ENCODE measurements at places on chromosomes 1 and 21.

DNA sequence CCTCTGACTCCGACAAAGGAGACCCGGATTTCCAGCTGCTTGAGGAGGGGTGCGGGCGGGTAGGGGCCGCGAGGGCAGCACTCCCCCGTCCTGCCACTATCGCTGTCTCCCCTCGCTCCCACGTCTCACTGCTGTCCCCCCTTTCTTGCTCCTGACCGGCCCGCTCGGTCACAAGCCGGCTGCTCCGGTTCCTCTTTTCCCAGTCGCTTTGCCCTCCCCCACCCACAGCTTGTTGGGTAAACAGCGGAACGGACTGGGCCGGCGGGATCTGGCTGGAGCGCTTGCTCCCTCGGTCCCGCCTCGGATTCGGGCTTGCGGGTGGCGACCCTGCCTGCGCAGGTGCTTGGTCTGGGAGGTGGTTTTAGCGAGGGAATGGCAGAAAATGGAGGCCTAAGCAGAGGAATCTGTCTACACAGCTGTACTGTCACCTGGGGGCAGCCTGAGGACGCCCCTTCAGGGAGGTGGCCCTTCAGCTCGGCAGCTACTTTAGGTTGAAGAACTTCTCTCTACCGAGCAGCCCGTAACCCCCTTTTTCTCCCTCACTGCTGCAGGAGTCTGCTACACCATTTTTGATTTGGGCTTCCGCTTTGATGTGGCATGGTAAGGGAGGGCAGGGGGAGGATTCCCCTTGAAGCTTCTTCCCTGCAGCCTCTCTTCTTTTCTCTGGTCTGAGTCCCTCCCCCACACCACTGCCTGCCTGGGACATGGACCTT is 645 bp downstream of the ATP6V0B start:
- DNase-seq = no peak

- no peak for DNase-seq
Observed at GRCh38 chr1:174058624-174059023, 36.5 kb upstream of the RC3H1 start.

- no peak for DNase-seq
Observed at GRCh38 chr1:33381977-33382376, 48.9 kb downstream of the PHC2 start.

DNA sequence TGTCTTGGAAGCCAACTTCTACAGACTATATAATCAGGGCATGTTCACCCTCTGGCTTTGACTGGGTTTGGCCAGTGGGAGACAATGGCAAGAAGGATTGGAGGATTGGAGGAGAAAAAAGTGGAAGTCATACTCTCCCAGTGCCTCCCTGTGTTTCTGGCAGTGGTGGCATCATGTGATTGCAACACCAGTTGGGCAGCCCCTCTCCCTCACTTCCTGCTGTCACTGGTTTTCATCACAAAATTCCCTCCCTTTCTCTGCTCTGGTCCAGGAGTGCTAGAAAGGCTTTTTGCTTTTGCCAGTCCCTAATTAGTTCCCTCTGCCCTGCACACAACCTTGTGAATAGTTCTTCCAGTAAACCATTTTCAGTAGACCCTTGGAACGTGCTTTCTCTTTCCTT is 3.7 kb upstream of the QSOX1 start:
- DNase-seq = no peak

GRCh38 chr1:92366040-92366395 is 67.2 kb downstream of the RPAP2 start:
- no peak for DNase-seq

- no peak for DNase-seq
Observed at GRCh38 chr21:15592271-15592860, 137.4 kb upstream of the USP25 start.

DNA sequence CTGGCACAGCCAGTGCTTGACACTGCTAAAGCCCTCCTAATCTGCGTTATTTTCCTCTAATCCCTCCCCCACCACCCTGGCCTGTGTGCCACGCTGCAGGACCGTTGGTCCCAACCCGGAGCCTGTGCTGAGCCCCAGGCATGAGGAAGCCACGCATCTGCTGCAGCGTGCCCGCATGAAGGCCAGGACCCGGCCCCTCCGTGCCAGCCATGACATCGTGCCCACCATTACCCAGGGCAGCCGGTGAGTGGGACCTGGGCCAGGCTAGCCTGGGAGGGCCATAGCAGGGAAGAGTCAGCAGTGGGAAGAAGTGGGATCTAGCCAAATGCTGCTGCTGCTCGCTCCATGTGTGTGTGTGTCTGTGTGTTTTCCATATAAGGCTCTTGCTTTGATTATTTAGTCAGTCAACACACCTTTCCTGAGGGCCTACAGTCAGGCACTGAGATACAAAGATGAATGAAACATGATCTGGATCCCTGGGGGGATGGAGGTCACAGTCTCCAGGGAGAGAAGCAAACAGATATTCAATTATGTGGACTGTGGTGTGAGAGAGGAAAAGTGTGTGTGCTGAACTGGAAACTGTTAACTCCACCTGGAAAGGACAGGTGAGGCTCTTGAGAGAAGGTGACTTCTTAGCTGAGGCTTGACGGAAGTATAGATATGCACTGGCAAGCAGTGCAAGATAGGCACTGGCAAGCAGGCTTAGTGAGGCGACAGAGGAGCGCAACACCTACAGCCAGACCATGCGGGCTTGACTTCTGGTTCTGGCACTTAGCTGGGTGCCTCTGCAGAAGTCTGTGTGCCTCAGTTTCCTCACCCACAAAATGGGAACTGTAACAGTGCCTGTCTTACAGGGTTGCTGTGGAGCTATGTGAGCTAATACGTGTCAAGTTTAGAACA is 15.9 kb downstream of the KIAA1614 start:
- DNase-seq = no peak

DNA sequence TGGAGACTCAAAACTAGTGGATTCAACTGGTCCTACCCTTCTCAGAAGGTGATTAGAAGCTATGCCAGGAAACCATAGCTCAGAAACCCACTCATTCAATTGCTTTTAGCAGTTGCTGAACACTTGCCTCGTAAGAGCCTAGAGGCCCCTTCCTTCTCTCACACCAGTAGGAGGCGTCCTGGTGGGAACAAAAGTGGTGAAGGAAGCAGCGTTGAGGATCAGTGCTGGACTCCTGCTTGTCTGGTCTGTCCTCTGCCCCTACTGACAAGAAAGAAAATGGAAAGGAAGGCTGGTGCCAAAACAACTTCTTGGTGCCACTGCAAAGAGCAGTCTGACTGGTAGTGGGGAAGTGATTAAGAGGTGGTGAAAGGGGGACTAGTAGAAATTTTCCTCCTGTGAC is 269.7 kb downstream of the LMO4 start:
- DNase-seq = no peak

DNA sequence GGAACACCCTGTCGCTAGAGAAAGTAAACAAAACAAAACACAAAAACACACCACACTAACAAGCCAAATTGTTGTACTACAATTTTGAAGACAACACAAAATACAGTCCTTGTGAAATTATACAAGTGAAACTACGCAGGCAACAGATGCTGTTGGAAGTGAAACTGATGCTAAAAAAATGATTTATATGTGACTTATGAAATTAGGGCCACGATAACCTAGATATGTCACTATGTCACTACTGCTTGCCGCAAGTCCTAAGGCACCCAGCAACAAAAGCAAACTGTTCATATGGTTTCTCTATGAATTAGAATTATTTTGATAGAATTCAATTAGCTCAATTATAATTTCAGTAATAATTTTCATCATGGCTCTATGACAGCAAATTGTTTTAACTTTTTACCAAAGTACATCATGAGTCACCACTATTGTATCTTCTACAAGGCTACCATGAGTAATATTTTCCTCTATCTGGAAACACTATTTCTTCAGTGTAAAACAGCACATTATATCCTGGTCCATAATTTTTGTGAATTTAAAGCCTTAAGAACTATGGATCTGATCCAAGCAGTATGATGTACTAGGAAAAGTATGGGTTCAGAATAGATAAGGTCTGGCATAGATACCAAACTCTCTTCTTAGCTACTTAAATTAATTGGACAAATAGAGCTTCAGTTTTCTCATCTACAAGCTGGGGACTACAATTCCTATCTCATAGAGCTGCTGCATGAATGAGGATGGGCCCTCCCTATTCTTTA is 216.3 kb downstream of the COL11A1 start:
- DNase-seq = no peak

DNA sequence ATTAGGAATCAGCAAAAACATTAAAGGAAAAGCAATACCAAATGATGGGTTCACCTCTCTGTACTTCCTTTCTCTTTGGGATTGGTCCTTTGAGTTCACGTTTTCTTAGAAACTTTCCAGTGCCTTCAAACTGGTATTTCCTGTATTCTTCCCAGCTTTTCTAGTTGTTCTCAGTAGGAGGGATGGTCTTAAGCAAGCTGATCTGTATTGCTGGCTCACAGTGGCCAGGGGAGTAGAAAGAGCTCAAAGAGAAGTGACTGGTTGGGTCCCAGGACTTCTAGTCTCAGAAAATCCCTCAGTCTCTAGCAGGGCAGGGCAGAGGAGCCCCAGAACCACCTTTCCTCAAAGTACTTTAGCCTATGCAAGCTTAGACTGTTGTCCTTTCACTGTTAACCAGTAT is 10.1 kb upstream of the USP24 start:
- DNase-seq = no peak

GRCh38 chr1:84368441-84368840 is 29.8 kb upstream of the DNASE2B start:
- no peak for DNase-seq

DNA sequence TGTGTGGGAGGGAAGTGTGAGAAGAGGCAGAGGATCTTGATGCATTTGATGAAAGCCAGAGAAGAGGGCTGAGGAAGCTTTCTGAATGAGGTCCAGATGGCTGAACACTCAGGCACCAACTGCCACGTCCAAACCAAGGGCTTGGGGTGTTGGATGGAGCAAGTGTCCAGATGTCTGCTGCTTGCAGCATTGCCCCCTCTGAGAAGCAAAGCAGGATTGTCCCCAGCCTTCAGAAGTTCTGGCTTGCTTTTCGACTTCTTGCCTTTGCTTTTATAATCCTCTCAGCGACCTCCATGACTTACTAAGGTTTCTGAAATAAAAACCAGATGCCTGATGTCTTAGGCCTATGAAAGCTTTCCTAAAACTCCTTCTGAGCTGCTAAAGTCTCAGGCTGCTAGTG is 182.5 kb downstream of the HUNK start:
- no peak for DNase-seq

- DNase-seq = no peak
Observed at GRCh38 chr1:91776068-91776794, 109.7 kb downstream of the TGFBR3 start.

- no peak for DNase-seq
Observed at GRCh38 chr1:234972411-234973191, 156.0 kb downstream of the TOMM20 start.

DNA sequence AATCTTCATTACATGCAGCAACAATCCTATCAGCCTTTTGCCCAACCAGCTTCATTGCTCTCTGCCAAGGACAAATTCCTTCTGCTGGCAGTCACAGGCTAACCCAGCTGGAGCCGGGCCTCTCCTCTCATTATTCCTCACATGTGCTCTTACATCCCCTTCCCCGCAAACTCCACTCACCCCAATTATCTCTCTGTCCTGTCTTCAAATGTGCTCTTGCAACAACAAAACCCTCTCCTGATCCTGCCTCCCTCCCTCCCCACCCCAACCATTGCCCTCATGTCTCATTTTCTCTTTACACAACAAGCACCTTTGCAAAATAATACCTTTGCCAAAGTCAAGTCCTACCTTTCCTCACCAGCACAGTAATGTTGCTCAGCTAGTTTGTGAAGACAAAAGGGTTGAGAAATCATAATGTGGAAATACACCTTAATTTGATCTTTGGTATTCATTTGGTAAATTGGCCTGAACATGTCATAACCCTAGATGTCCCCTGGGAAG is 36.0 kb upstream of the DHCR24 start:
- no peak for DNase-seq

GRCh38 chr21:32698971-32699693 is 28.7 kb downstream of the SYNJ1 start:
- DNase-seq = no peak

- DNase-seq = no peak
Observed at GRCh38 chr21:32733990-32734613, 6.3 kb upstream of the SYNJ1 start.

- no peak for DNase-seq
Observed at GRCh38 chr1:109764561-109765482, 1.1 kb upstream of the EPS8L3 start.

GRCh38 chr1:236774926-236775325 is 20.2 kb upstream of the MTR start:
- DNase-seq = no peak

DNA sequence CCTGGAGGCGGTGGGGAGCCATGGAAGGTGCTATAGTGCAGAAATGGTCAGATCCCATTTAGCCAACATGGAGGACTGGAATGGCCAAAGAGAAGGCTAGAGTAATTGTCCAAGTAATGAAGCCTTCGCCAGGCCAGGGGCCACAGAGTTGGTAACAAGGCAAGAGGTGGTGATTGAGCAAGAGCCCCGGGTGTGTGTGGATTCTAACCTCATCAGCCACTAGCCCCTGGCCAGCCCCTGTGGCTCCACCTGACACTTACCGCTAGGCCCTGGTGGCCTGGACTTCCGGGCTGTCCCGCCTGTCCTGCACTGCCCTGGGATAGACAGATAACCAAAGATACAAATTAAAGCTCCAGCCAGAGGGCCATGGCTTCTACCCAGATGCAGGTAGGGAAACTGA is 9.9 kb downstream of the COL9A2 start:
- no peak for DNase-seq

- no peak for DNase-seq
Observed at GRCh38 chr21:26972192-26972591, 5.3 kb upstream of the ADAMTS5 start.

DNA sequence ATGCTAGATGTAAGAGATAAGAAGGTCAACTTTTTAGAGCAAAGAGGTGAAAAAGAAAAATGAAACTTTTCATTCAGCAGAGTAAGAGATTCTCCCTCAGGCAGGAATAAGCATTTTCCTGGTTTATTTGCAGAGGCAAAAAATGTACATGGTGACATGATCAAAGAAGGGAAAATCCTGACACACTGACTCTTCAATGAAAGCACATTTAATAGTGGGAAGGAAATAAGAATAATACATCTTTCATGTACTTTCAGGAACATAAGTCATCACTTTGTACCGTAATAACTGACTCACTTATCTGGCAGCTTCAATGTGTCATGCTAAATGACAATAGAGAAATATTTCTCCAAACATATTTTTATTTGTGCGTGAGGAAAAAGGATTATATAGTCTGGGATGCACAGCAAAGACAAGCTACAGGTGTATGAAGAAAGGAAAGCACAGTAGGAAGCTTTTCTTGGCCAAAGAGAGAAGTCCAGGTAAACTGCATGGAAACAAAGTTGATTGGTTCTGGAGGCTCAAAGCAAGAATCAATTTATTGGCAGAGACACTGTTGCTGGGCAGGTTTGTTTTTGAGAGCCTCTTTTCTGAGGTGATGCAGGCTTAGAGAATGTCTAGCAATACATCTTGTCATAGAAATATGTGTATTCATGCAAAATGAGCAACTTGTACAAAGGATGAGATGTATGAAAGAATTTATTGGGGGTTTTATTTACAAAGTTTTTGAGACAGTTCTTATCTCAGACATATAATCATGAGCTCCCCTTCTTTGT is 1409.0 kb downstream of the PLA2G4A start:
- DNase-seq = no peak
